ENCODE measurements at places on chromosomes 3 and 15.
A peak's percentile ranks its signal among the peaks of the same experiment; 100 is the strongest.

DNA sequence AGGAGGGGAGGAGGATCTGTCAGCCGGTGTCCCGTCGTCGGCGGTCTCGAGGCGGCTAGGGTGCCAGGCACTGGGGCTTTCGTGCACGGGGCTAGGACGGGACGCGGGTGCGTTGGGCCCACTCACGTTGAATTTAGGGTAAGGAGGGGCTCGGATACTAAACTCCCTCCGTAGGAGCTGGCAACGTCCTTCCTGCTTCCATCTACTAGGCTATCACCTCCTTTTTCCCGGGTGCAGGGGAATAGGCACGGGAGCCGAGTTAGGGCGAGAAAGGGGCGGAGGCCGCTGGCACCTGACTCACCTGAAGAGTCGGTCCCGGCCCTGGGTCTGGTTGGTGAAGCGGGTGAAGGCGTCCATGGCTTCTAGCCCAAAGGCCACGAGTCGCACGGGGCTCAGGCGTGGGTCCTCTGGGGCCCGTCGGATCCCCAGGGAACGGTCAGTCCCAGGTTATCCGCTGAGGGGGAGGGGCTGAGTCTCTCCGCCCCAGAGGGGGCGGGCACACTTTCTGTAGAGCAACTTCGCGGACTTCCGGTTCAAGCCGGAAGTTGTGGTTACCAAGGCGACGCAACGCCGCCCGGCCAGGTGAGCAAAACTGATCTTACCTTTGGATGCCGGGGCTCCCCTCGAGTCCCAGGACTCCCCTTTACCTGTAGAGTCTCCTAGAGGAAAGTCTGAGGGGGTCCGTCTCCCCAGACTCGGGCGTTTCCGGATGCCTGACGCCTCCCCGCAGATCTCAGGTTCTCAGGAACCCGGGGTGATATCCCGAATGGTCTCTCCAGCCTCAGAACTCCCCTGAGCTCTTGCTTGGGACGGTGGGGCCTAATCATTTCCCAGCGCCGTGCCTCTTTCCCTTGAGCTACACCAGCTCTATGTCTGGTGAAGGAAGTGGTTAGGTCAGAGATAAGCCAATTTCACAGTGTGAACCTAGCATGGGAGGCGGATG lies at the start of the genes PEX11A and WDR93:
PEX11A (minus strand) TSS at position 479 of the 943 bp plus-strand sequence; CDS start at position 357, 122 bp downstream.
WDR93 (plus strand) TSS at position 536 of the 943 bp plus-strand sequence. CDS start 10,936 bp downstream, outside the sequence.
- DNase-seq, result peak; percentile 70

DNA sequence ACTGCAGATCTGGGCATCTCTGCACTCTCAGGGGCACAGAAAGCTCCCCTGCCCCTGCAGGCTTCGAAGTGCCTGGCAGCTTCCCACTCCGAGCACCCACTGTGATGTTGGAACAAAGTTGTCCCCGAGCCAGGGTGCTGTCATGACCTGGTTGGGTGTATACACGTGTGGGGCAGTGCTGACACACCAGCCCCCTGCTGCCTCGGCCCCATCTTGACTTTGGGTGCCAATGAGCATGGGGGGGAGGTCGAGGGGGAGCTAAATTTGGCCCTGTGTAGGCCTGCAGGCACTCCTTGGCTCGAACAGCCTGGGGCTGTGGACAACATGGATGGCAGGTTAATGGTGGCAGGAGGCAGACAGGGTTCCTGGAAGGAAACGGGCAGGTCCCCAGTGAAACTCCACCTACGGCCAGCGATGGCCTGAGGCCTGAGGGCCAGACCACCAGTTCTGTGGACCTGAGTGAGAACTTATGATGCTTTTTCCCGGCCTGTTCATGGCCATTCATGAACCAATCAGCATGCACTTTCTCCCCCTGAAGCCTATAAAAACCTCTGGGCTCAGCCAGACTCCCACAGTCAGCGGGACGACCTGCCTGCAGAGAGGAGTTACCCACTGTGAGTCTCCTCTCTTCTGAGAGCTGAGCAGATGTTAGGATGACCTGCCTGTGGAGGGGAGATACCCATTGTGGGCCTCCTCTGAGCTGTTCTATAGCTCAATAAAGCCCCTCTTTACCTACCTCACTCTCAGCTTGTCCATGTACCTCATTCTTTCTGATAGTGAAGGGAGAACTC lies 1029.1 kb upstream of the GBE1 start:
- no peak for DNase-seq

DNA sequence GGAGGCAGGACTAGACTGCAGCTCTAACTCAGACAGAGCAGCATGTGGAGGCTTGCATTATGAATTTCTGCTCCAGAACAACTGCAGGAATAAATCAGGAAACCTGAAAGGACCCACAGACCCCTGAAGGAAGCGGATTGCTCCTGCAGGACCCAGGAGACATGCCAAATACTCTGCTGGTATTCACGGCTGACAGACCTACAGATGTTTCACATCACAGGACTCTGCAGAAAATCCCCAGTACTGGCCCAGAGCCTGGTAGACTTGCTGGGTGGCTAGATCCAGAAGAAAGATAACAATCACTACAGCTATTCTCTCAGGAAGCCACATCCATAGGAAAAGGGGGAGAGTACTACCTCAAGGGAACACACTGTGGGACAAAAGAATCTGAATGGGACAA lies 942.1 kb downstream of the AGBL1 start:
- no peak for DNase-seq

DNA sequence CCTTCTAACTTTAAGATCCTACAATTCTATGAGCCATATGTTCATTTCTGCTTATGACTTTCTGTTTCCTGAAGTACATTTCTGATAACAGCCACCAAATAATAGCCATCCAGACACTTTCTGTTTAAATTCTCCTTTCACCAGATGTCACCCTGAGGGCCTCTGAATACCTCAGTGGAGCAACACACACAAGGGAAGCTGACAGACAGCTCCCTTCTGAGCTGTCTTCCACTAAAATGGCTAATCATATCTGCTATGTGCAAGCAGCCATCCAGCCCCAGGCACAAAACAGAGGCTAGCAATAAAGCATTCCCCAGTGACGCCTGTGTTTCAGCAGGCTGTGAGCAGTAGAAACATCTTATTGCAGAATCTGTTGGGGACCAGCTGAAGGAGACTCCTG lies 666.6 kb upstream of the UBE2E2 start:
- no peak for DNase-seq

GRCh38 chr15:31081056-31081455 lies 20.5 kb downstream of the TRPM1 start:
- DNase-seq, result no peak

- DNase-seq, result no peak
These were observed 7.4 kb upstream of the SST start for GRCh38 chr3:187677604-187678003.
